MCF 10A (cell line): ENCODE measurements at places on chromosomes 11 and 22.

- DNase-seq: no peak
Measured at GRCh38 chr11:3820971-3821370, 12.6 kb downstream of the PGAP2 start.

DNA sequence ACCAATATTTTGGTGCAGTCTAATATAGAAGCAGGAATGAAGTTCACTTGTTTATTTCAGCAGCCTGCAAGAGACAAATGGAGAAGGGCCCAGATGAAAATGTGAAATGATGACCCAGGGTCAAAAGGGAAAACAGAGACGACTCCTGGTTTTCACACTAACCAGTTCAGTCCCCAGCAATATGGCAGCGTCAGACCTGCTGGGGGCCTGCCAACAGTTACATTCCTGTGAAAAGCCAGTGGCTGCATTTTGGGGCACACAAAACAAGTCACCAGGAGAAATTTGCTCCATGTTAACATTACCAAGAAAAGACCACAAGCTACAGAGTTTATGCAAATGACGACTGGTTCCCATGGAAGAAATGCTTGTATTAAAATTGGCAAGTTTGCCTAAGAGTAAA is 80.2 kb downstream of the CCDC34 start:
- DNase-seq: peak; percentile 27

- DNase-seq: no peak
Measured at GRCh38 chr11:15685306-15685705, 570.6 kb downstream of the INSC start.

DNA sequence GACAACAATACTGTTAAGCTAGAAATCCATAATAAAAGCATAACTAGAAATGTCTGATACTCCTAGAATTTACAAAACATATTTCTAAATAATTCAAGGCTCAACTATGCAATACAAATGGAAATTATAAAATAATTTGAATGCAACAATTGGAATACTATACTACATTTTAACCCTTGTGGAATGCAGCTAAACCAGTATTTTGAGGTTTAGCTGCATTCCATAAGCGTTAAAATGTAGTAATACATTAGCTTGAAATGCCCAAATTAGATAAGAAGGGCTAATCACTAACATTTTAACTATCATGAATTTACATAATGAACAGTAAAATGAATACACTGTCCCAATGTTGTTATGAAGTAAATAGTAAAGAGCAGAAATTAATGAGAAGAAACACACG is 617.2 kb upstream of the CHORDC1 start:
- no peak for DNase-seq

- no peak for DNase-seq
Measured at GRCh38 chr11:106086850-106087249, 9.4 kb downstream of the AASDHPPT start.

GRCh38 chr22:23832226-23833016 is 6.4 kb downstream of the DERL3 start:
- no peak for DNase-seq

DNA sequence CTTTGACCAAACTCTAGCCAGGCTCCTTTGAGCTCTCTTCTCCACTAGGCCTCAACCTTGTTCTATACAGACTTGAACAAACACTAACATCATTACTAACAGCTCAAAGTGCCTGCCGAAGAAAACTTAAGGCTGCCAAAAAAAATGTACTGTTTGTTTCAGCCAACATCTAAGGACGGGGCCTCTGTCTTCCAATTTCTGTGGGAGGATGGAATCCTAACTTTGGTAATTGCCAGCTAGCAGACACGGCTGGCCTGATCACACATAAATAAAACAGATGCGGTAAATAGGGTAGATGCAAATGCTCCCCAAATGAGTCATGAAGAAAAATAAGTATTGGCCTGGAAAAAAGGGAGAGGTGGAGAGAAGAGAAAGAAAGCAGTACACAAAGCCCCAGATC is 394.3 kb downstream of the TMEM135 start:
- no peak for DNase-seq

DNA sequence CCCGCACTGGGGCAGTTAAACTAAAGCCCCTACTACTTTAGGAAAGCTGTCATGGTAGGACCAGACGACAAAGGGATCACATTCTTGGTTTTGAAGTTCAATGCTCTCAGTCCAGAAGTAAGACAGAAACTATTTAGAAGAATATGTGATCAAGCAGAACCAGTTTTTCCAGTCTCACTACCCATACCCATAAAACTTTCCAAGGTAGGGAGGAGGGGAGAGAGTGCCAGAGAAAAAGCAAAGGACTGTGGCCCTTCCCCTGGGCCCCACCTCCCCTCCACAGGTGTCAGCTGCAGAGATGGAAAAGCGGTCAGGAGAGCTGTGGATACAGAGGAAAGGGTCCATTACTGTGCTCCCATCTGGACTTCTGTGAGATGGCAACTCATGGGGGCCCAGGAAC is 587.1 kb downstream of the SOX6 start:
- DNase-seq: no peak

GRCh38 chr22:30701872-30702271 is 7.2 kb downstream of the OSBP2 start:
- peak; percentile 17 for DNase-seq

GRCh38 chr11:111367411-111368284 is 11.4 kb downstream of the POU2AF1 start:
- no peak for DNase-seq

GRCh38 chr11:117374316-117375055 is 46.8 kb downstream of the CEP164 start:
- no peak for DNase-seq

- no peak for DNase-seq
Measured at GRCh38 chr11:64518928-64519327, 72.1 kb upstream of the SLC22A12 start.

DNA sequence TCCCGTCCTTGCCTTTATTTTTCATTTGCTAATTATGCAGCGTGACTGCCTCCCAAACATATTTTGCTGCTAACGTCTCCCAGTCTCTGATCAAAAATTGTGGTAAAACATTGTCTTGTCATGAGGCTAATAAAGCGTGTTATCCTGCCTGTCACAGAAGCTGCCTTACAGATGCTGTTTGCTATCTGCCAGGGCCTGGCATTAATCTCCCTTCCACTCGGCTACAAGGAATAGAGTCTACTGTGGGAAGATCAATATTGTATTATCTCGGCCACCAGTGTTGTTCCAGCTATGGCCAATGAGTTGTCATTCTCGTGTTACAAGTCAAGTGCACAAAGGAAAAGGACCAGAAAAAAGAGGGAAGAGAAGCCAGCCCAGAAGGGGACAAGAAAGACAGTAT is 100.3 kb downstream of the SEZ6L start:
- DNase-seq: no peak

- no peak for DNase-seq
Measured at GRCh38 chr22:44247923-44248892, 64.5 kb downstream of the SHISAL1 start.

DNA sequence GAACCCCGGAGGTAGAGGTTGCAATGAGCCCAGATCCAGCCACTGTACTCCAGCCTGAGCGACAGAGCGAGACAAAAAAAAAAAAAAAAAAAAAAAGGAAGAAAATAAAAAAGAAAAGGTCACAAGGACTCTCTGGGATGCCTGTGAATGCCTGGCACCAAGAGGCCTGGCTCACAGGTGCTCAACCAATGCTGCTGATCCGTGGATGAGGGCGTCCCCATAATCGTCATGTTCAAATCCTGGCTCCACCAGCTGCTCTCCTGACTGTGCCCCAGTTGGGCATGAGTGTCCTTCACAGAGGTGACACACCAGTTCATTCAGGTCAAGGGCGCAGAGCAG is 645 bp upstream of the GAS2L1 start:
- DNase-seq: no peak

- no peak for DNase-seq
Measured at GRCh38 chr11:124832571-124832970, 32.4 kb upstream of the MSANTD2 start.
